ENCODE measurements at places on chromosomes 1 and 21. TPM values are rescaled to one million over a fixed set of nuclear protein-coding genes. Genes with fewer than 3 reads are reported as not detected.

ADGRL4 gene
- 140 TPM for polyA plus RNA-seq

- no peak overlapping the region for H3K4me3 ChIP-seq
- H3K4me1 ChIP-seq = peaks cover 7% of the 10 kb centered on the region
- H3K27me3 ChIP-seq = no peaks in the 10 kb centered on the region
- no peaks in the 10 kb centered on the region for H3K36me3 ChIP-seq
These were observed 2.1 kb upstream of the SLC45A1 start for GRCh38 chr1:8315573-8316475.

GRCh38 chr1:90826834-90827233 lies 109.7 kb upstream of the BARHL2 start:
- no peak overlapping the region for H3K27ac ChIP-seq
- H3K4me3 ChIP-seq = no peak overlapping the region
- no peak for DNase-seq
- no peaks in the 10 kb centered on the region for H3K4me1 ChIP-seq
- no peaks in the 10 kb centered on the region for H3K36me3 ChIP-seq

GRCh38 chr1:156684227-156684782 lies 7.1 kb upstream of the NES start:
- no peak overlapping the region for H3K27ac ChIP-seq
- H3K36me3 ChIP-seq = no peaks in the 10 kb centered on the region
- DNase-seq = no peak
- peaks cover 15% of the 10 kb centered on the region for H3K27me3 ChIP-seq
- H3K4me3 ChIP-seq = no peak overlapping the region
